ENCODE measurements at places on chromosomes 13 and 19.

- DNase-seq = peak; percentile 45
Observed at GRCh38 chr19:29389495-29389894, 136.3 kb upstream of the VSTM2B start.

DNA sequence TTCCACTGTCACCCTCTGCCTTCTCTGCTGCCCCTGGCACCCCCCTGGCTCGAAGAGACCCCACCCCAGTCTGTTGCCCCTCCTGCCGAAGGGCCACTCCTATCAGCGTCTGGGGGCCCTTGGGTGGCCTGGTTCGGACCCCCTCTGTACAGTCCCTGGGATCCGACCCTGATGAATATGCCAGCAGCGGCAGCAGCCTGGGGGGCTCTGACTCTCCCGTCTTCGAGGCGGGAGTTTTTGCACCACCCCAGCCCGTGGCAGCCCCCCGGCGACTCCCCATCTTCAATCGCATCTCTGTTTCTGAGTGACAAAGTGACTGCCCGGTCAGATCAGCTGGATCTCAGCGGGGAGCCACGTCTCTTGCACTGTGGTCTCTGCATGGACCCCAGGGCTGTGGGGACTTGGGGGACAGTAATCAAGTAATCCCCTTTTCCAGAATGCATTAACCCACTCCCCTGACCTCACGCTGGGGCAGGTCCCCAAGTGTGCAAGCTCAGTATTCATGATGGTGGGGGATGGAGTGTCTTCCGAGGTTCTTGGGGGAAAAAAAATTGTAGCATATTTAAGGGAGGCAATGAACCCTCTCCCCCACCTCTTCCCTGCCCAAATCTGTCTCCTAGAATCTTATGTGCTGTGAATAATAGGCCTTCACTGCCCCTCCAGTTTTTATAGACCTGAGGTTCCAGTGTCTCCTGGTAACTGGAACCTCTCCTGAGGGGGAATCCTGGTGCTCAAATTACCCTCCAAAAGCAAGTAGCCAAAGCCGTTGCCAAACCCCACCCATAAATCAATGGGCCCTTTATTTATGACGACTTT lies 2.0 kb downstream of the ZFP36 start:
- peak; percentile 21 for DNase-seq

DNA sequence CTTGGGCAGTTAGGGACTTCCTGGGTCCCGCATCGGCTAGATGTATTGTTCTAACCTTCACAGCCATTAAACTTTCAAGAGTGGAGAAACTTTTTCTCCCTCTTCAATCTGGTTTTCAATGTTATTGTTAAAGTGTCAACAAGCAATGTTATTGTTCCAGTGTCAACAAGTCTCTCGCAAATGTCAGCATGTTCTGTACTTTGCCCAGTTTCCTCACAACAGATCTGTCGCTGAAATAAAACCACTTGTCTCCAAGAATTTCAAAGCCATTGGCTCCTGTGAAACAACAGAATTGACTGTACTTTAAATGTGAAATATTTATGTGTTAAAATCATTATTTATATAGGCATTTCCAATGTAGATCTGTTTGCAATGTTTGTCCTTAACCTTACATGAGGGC lies 138.0 kb downstream of the ITGBL1 start:
- DNase-seq = no peak

GRCh38 chr19:17807731-17808316 lies 12.9 kb downstream of the B3GNT3 start:
- no peak for DNase-seq

GRCh38 chr19:45660636-45661035 lies 7.4 kb upstream of the GIPR start:
- DNase-seq = no peak

DNA sequence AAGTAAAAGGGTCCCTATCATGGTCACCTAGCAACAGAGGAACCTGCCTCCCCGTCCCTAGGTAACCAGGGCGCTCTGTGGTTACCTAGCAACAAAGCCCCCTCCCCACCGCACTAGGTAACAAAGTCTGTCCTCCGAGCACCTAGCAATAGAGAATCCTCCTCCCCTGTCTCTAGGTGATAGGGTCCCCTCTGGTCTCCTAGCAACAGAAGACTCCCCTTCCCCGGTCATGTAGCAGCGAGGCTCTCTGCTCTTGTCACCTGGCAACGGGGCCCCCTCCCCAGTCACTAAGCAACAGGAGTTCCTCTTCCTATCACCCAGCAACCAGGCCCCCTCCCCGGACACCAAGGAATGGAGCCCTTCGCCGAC lies 307 bp downstream of the JOSD2 start:
- no peak for DNase-seq
